Myocyte (in vitro differentiated cells): ENCODE measurements at places on chromosomes 16 and 17. TPM values are rescaled to one million over a fixed set of nuclear protein-coding genes. Genes with fewer than 3 reads are reported as not detected.
A peak's percentile ranks its signal among the peaks of the same experiment; 100 is the strongest.

The MT3 gene
- total RNA-seq, result not detected in 2 replicates

The GNG13 gene
- total RNA-seq, result not detected in 2 replicates

The MT2A gene
- total RNA-seq, result 7.1 and 18.6 TPM in 2 replicates

The CCR7 gene
- total RNA-seq, result 0.05 TPM in 1 of 2 replicates, not detected in the other

GRCh38 chr16:77657016-77657415, 65.3 kb upstream of the NUDT7 start:
- DNase-seq, result no peak

GRCh38 chr16:88400186-88400585, 17.4 kb downstream of the ZNF469 start:
- no peak for DNase-seq

GRCh38 chr17:12627177-12627629, 38.5 kb upstream of the MYOCD start:
- DNase-seq, result peak; percentile 13

DNA sequence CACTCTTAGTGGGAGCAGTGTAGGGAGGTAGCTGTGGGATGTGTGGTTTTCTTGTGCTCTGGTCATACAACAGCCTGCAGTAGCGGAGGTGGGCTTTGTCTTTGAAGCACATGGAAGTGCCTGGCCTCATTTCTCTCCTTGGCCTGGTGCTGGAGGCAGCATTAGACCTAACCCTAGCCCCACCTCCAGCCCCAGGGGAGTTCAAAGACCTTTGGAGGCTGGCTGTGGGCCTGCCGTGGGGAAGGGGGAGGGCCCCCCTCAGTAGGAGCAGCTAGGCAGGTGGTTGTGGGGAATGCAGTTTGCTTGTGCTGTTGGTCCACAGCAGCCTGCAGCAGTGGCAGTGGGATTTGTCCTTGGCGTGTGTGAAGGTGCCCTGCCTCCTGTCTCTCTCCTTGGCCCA, 91.7 kb downstream of the BCAS3 start:
- no peak for DNase-seq

DNA sequence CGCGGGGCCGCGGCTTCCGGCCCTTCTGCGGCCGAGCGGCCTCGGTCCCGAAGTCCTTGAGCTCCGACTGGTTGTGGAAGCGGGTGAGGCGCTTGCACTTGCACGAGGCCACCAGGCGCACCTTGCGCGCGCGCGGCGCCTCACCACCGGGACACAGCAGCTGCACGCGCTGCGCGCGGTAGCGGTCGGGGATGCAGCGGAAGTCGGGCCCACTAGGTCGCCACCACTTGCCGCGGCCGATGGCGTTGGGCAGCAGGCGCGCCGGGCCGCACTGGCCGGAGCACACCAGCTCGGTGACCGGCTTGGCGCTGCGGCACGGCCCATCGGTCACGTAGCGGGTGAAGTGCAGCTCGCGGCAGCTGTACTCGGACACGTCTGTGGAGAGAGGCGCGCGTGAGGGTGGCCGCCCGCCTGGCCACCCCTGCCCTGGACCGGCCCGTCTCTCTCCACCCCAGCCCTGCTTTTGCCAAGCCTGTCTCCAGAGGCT, 3.2 kb downstream of the SOST start:
- no peak for DNase-seq
